ENCODE measurements at places on chromosomes 2 and 18.
A peak's percentile ranks its signal among the peaks of the same experiment; 100 is the strongest.

GRCh38 chr2:221553333-221553732 is 18.8 kb downstream of the EPHA4 start:
- DNase-seq = peak; percentile 80

GRCh38 chr2:6475155-6475940 is 390.4 kb downstream of the CMPK2 start:
- no peak for DNase-seq

DNA sequence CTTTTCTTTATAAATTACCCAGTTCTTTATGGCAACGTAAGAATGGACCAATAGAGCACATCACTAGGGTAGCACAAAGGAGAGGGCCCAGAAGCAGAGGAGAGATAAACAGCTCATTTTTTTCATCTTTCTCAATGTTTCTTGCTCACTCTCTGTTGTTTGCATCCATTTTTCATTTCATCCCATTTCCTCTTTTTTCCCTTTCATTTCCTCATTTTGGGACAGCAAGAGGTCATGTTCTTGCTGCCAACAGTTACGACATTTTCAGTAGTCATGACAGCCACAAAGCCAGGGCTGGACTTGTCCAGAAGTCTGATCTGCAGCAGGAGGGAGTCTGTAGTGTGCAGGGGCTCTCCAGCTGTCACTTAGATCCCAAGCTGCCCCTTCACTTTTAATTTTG is 52.7 kb upstream of the CYP1B1 start:
- DNase-seq = no peak

GRCh38 chr2:23435250-23436035 is 50.5 kb downstream of the KLHL29 start:
- DNase-seq = no peak

GRCh38 chr18:7808992-7809391 is 241.9 kb downstream of the PTPRM start:
- DNase-seq = no peak

DNA sequence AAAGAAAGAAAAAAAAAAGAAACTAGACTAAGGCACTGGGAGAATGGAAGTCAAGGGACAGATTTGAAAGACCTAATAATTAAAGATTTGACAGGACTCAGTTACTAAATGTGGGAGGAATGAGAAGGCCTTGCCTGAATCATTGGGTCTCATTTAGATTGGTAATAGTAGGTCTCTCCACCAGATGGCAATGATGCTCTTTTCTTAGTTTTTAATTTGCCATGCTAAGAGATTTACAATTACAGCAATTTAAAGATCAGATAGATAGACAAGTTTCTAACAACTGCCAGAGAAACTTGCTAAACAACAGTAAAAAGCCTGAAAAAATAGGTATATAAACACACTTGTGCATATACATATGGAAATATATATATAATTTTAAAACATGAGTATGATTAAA is 153.0 kb downstream of the TMEM247 start:
- DNase-seq = peak; percentile 60

GRCh38 chr2:59654710-59655109 is 898.7 kb downstream of the BCL11A start:
- DNase-seq = no peak

- no peak for DNase-seq
These were observed 60.0 kb downstream of the DGKD start for GRCh38 chr2:233414273-233414654.

DNA sequence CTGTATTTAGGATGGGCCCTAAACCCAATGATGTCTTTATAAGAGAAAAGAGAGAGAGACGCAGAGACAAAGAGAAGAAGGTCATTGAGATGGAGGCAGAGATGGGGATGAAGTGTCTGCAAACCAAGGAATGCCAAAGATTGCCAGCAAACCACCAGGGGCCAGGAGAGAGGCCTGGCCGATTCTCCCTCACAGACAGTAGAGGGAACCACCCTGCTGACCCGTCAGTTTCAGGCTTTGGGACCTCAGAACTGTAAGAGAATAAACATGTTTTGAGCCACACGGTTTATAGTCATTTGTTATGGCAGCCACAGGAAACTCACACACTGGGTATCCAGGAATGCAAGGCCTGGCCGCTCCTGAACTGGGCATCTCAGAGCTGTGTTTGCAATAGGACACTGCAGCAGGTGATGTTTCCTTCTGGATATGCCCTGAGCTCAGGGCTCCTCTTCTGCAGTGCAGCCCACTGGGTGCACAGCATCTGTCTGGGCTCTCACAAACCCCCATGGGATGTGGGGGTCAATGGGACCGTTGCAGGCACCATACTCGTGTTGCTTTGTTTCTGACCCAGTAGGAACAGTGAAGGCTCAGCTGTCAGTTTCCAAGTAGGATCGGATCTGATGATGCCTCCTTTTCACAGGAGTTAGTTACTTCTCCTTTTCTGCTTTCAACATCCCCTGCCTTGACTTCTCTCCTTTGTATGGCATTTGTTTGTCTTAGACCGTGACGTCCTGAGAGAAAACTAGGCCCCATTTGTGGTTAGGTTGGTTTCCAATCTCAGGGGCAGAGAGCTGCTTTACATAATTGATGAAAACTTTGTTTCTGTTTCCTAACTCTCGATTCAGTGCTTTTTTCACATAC is 20.8 kb downstream of the PTPN18 start:
- no peak for DNase-seq

DNA sequence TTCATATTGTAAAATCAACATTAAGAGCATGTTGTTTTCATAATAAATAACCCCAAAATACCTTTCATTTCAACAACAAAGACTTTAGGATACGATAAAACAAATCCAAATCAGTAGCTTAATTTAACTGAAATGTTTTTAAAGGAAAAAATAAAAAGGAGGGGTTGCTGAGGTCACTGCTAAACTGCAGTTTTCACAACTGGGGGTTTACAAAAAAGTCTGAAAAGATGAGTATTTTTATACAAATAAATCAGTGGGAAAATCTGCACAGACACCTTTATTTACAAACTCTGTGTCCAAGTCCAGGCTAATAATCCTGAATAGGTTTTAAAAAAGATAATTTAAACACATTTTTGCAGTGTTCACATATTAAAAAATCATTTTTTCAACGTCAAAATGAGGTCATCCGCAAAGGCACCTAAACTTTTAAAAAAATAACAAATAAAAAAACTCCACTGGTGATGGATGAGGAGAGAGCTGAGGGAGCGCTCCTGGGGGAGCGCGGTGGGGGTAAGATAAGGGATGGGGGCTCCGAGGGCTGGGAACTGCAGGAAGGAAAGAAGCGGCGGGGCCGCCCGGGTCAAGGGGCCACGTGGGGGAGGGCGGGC is 3.1 kb downstream of the DLX2 start:
- no peak for DNase-seq

- DNase-seq = peak; percentile 3
These were observed 122.6 kb upstream of the CTDP1 start for GRCh38 chr18:79556829-79557585.

GRCh38 chr2:241853651-241854341 is 4.9 kb downstream of the PDCD1 start:
- DNase-seq = no peak

- DNase-seq = no peak
These were observed 13.8 kb downstream of the FANCL start for GRCh38 chr2:58227171-58227917.

DNA sequence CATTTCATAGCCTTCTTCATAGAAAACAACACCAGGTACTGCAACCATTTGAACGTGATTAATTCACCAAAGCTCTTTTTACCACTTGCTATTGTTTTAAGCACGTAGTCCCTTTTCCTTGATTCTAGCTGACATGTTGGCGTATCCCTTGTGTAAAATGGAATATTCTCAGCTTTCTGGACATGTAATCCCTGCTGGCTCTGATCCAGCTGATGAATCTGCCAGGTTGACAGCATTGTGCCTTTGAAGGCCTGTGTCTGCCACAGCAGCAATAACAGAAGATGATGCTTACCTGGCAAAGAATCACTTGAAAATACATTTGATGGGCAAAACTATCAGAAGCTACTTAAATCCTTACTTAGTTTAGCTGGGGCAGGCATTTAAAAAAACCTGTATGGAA is 81.0 kb upstream of the CCDC150 start:
- peak; percentile 73 for DNase-seq

GRCh38 chr2:145156199-145156598 is 636.3 kb upstream of the ZEB2 start:
- no peak for DNase-seq

DNA sequence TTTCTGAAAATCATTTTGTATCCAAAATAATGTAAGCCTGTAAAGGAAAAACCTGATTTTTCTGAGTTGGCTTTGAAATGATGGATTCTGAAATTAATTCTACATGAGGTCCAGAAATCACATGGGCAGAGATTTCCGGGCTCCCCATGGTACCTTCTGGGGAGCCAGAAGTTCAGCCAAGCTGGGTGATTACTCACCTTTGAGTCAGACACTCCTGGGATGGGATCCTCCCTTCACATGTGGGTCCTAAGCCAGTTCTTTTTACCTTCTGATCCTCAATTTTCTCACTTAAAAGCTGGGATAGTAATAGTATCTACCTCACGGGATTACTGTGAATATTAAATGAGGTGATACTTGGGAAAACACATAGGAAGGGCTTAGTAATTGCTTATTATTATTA is 179.8 kb upstream of the EPAS1 start:
- no peak for DNase-seq

DNA sequence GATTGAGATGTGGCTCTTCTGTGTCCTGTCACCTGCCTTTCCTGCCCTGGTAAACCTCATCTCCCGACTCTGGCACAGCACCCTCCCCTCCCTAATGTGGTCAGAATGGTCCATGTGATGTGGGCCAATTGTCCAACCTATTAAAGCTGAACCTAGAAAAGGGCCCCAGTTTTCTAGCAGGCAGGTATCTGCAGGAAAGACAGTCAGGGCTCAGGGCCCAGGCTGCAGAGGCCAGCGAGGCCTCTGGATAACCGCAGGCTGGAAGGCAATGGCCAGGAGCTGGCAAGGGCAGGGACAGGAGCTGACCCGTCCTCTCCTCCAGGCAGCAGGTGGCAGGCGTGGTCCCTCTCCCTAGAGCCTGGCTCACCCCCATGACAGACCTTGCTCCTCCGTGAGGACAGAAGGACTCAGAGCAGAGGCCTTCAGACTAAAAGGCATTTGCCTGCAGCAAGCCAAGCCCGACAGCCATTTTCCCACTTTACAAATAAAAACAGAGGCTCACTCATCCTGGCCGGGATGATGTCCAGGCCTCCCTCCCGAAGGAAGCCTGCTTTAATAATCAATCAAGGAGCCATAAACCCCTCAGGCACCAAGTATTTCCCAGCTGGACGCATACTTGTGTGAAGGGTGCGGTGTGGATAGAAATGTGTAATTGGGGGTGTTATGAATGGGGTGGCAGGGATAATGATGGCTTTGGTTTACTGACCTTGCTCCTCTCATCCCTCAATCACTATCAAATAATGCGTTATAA is 107.1 kb downstream of the TWIST2 start:
- no peak for DNase-seq

GRCh38 chr2:25229279-25230197 is 61.2 kb upstream of the POMC start:
- DNase-seq = no peak

- DNase-seq = no peak
These were observed 45.9 kb downstream of the PIKFYVE start for GRCh38 chr2:208311954-208312353.

DNA sequence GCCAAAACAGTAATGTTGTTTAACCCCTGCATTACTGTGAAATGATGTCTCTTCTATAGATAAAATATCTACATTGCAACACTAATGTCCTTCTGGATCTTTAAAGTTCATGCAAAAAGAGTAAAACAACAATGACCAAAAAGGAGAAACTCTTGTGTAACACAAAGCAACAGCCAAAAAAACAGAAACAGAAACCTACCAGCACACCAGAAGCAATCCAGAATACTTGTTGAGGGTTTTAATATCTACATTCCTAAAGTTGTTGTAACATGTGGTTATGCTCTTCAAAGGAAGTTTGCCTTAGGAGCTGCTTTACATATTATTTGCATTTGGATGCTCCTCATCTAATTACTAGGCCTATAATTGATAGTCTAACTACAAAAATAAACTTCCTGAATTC is 157.2 kb downstream of the BABAM2 start:
- DNase-seq = no peak

DNA sequence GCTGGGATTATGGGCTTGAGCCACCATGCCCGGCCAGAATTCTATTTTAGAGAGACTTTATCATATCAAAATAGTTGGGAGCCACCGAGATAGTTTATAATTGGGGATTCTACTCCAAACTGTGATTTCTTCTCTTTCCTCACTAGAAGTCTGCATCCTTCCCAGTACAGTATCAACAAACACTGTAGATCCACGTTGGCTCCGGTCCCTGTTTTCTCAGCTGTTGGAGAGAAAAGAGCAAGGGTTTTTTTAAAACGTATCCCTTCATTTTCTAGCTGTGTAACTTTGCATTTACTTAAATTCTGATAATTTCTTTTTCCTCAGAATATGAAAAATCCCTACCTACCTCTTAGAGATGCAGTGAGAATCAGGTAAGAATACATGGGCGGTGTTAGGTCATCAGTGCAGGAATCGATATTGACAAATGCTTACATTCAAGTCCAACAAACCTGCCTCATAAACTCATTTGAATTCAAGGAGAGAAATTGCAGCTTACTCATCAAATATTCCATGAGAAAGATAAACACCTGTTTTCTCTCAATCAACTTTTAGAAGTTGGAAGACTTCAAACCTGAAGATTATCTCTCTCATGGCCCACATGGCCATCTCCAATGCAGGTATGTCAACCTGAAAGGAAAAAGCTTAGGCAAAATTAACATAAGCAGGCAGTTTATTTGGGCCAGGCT is 17.7 kb upstream of the PDCL3 start:
- no peak for DNase-seq

DNA sequence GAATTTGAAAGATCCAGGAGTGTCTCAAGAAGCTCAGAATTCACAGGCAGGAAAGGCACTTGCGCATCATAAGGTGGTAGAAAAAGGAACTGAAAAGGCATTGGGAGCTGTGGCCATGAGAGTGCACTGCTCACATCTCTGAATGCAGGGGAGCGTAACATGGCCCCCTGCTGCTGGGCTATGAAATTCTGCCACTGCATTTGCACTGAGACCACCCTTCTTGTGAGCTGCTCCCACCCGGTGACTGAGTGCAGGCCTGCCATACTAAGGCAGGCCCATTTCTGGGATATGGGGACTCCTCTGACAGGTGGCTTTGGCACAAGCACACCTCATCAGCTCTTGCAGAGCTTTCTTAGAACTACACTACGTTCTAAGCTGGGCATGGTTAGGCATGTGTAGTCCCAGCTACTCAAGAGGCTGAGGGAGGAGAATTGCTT is 25.3 kb upstream of the STARD7 start:
- no peak for DNase-seq

GRCh38 chr2:240644859-240645301 is 19.6 kb downstream of the GPR35 start:
- no peak for DNase-seq

GRCh38 chr18:27609221-27609620 is 424.1 kb upstream of the CHST9 start:
- no peak for DNase-seq

- no peak for DNase-seq
These were observed 679.6 kb upstream of the CHAC2 start for GRCh38 chr2:53087874-53088461.

All from cerebellar cortex (tissue), 1 donor.